ENCODE measurements at places on chromosomes 16 and 17.

DNA sequence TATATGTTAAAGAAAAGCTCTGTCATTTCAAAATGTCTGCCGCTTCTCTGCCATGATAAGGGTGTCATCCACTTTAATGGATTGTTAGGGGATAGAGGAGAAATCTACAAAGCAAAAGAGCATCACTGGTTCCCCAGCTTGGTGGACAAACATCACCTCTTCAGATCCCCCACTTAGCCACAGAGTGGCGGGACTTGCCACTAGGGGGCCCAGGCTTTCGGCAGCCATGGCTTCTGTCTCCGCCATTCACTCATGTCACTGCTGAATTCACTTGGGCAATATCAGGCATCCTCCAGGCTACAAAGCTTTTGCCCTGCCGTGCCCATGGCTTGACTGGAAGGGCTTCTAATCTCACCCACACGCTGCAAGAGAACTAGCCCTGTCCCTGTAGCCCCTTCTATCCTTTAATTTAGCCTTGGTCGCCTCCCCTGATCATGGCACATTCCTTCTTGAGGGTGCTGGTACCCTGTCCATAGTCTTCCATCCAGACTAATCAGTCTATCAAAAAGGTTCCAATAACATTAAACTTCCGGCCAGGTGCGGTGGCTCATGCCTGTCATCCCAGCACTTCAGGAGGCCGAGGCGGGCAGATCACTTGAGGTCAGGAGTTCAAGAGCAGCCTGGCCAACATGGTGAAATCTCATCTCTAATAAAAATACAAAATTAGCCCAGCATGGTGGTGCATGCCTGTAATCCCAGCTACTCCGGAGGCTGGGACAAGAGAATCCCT is 34.7 kb downstream of the SBK1 start:
- DNase-seq = peak; percentile 41

GRCh38 chr16:67086822-67087221 is 22.9 kb upstream of the PHAF1 start:
- no peak for DNase-seq

DNA sequence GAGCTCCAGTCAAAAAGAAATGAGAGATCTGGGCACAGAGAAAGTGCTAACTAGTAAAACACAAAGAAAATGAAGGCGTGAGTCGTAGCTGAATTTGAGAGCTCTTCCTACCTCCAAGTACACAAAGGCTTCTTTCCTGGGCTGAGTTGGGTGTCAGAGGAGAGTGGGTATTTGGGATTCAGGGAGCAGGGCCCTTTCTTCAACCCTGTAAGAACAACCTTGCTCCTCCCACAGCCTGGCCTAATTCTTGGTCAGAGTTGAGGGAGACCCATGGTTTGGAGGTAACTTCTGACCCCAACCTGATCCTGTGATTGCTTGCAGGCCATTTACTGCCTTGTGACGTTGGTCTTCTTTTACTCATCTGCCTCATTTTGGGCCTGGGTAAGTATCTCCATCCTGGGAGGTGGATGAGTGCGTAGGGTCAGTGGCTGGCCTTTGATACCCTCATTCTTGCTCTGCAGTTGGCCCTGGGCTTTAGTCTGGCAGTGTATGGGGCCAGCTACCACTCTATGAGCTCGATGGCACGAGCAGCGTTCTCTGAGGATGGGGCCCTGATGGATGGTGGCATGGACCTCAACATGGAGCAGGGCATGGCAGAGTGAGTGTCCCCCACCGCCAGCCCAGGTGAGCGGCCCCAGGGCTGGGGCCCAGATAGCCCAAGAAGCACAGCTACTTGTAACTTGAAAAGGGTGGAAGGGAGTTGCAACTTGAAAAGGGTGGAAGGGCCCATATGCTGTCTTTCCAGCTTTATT is 1.3 kb downstream of the TMEM208 start:
- DNase-seq = no peak

DNA sequence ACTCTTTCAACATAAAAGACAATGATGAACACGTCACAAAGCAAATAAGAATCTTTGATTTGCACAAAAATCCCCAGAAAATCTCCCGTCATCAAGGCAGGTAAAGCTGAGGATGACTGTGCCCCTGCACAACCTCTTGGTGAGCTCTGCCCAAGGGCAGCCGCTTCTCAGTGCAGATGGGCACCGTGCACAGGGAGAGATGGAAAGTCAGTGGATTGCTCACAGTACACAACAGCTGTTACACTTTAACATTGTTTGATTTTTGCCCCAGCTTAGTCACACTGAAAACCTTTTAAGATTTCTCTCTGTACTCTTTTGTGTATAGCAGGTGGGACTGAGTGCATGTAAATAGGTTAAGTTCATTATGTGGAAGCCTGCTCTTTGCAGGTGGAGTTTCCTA is 104.2 kb downstream of the CDK5R1 start:
- no peak for DNase-seq

DNA sequence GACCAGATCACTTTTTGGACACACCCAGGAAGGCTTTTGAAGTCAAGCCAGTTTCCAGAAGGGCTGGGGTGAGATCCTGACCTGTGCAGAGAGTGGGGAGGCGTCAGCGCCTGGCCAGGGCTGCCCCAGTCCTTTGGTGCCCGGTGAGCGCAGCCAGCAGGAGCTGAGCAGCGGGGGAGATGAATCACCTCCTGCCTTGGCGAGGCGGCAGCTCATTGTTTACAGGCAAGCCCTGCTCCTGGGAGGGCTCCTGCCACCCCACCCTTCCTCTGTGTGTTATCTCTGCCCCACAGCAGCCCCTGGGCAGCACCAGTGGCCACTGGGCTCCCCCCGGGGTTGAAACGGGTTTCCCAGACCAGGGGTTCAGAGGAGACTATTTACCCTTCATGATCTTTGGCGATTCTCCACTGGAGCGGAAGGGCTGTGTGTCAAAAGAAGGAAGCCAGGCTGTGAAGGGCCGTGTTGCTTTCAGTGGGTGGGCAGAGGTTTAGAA is 14.1 kb upstream of the ITGB4 start:
- no peak for DNase-seq
